ENCODE measurements at places on chromosomes 1 and 21.

- no peak for DNase-seq
Observed at GRCh38 chr1:247337961-247338360, 6.3 kb upstream of the ZNF496 start.

GRCh38 chr1:207750631-207751305, 1.1 kb upstream of the CD46 start:
- DNase-seq: no peak

GRCh38 chr1:25486602-25487001, 55.9 kb downstream of the MACO1 start:
- DNase-seq: no peak

GRCh38 chr1:157487096-157487495, 65.2 kb downstream of the FCRL5 start:
- DNase-seq: no peak

DNA sequence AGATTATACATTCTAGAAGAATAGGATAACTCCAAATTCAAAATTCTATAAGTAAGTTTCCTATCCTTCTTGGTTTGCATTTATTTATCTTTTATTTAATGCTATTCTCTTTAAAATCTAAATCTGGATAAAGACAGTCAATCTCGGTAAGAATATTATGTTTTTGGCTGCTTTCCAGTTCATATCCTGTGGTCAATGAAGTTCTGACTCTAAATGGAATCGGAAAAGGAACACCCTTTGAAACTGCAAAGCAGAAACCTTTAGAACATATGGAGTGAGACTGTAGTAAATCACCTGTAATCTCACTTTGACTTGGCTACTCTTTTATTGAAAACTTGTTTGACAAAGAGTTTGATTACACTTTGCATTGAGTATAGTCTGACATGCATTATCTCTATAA, 85.2 kb downstream of the KIFAP3 start:
- DNase-seq: no peak

DNA sequence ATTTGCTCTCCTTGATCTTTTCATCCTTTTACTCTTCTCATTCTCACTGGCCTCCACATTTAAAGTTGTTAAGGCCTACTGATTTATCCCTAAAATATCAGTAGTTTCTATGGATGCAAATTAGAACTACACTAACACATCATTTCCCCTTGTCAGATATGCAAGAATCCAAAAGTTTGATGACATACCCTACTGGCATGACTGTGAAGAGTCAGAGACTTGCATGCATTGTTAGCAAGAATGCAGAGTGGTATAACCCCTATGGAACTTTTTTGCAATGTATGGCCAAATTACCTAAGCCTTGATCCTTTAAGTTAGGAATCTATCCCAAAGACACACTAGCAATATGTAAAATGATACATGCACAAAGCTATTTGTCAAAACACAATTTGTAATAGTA, 23.6 kb upstream of the HIVEP3 start:
- no peak for DNase-seq

GRCh38 chr1:67791261-67791660, 42.0 kb downstream of the GNG12 start:
- DNase-seq: no peak

GRCh38 chr1:229024528-229025130, 246.3 kb upstream of the RAB4A start:
- DNase-seq: peak; percentile 11

GRCh38 chr1:93616996-93617669, 64.5 kb downstream of the BCAR3 start:
- DNase-seq: peak; percentile 57

GRCh38 chr1:157240495-157241184, 102.4 kb upstream of the ETV3 start:
- DNase-seq: no peak

- DNase-seq: no peak
Observed at GRCh38 chr1:114521396-114522263, 10.6 kb upstream of the TRIM33 start.

DNA sequence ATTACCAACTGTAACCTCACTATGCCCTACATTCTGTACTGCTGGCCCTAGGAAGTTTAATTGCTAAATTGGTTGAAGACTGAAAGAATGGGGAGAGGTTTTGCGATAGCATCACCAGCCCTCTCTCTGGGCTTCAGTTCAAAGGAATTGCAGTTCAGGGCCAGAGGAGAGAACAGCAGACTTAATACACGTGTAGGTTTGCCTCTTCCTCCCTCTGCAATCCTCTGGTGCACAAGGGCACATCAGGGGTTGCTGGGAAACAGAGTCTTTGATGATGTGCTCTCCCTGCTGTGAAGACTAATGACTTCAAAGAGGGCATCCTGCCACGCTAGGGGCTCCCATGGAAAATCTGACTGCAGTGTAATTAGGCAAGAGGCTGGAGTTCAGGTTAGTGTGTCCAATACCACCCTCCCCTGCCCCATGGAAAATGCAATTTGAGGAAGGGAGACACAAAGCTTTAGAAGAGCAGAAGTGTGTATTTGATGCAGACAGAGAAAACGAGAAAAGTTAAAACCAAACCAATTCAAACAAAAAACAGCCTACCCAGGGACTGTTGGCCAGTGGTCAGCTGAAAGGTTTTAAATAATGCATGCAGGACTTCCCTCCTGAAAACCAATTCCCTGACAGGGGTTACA, 167.9 kb downstream of the ASTN1 start:
- DNase-seq: no peak

DNA sequence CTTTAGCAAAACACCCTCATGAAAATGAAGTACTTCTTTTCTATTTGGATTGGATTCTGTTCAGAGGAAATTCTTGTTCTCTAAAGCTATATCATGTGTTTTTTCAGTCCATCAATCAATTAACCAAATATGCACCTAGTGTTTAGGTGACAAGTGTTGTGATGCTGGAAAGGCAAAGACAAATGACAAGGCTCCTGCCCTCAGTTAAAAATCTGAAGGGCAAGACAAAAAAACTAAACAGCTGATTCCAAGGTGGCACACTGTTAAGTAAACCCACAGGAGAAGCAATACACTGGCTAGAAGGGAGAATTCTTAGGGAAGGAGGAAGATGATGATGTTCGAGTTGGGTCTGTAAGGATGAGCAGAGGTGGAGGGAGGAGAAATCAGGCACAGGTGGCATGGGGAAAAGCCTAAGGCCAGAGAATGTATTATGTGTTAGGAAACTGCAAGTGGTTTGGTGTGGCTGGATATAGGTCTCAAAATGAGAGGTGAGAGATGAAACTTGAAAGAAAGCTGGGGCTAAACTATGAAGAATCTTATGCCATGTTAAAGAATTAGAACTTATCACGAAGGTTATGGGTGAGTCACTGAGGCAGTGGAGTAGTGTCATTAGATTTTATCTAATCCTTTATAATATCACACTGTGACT, 51.8 kb upstream of the GFI1 start:
- no peak for DNase-seq

DNA sequence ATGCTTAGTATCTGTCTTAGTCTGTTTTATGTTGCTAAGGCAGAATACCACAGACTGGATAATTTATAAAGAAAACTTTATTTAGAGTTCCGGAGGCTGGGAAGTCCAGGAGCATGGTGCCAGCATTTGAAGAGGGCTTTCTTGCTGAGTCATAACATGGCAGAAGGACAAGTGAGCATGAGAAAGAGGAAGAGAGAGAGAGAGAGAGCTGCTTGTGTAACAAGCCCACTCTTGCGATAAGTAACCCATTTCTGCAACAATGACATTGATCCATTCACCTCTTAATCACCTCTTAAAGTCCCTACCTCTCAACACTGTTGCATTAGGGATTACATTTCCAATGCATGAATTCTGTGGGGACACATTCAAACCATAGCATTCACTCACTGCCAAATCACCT, 11.7 kb upstream of the MYOCOS start:
- DNase-seq: no peak

- DNase-seq: no peak
Observed at GRCh38 chr1:201660931-201661822, 122.2 kb downstream of the NAV1 start.

GRCh38 chr1:52767596-52768280, 41.5 kb downstream of the ZYG11B start:
- DNase-seq: no peak

DNA sequence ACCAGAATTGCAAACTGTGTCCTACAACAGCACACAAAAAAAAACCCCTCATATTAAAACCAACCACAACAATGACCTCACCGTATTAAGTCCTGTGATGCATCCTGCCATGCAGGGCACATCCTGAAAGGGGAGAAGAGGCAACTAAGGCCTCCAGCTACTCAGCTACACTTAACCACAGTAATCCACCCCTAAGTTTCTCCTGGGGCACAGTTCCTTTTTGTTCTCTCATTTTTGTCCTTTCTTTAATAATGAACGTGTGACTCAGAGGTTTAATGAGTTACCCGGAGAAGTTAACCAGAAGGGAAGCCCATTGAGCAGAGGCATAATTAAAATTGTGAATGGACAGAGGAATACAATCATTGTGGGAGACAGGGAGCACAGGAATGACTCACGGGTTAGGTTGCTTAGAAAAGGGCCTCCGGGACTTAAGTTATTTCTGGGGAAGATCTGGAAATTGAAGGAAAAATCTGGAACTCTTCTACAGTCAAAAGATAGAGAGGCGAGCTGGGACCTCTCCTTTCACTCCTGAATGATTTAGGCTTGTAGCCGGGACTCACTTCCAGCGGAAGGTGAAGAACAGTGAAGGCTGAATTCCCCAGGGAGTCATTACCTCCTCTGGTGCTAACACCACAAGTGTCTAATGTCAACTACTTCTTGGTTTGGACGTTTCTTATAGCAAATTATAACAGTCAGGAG, 36.9 kb upstream of the HIVEP3 start:
- DNase-seq: no peak

- no peak for DNase-seq
Observed at GRCh38 chr1:10867138-10867721, 70.8 kb upstream of the CASZ1 start.

DNA sequence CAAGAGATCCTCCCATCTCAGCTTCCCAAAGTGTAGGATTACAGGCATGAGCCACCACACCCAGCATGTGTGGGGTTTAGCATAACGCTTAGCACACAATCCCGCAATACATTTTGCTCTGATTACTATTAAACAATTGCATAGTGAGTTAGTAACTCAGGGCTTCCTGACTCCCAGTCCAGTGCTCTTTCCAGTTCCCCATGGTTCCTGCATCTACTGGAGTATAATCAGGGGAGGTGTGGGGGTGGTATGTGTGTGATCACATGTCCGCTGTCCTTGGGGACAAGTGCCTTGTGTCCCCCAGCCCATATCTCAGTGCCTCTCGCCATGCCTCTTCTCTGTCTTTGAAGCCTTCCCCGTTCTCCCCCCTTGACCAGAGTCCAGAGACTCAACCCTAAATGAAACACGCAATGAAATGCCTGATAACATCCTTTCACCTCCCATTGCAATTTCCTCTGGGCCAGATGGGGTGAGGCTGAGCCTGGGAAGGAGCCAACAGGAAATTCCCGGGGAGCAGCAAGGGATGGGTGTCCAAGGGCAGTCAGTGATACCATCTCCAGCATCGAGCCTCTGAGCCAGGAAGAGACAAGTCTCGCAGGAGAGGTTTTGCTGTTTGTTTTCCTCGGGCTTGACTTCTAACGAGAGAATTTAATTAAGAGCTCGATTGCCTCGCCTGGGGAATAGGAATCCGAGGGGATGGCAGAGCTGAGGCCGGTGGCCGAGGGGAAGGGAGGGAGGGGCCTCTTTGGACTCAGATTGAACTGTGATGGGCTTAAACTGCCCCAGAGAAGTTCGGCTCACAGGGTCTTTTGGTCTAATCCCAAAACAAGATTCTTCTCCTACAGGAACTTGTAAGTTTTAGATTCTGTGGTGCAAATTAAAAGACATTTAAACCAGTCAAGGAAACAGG, 7.7 kb upstream of the HTR1D start:
- DNase-seq: no peak

- peak; percentile 70 for DNase-seq
Observed at GRCh38 chr1:217090060-217090911, 367.1 kb upstream of the ESRRG start.

DNA sequence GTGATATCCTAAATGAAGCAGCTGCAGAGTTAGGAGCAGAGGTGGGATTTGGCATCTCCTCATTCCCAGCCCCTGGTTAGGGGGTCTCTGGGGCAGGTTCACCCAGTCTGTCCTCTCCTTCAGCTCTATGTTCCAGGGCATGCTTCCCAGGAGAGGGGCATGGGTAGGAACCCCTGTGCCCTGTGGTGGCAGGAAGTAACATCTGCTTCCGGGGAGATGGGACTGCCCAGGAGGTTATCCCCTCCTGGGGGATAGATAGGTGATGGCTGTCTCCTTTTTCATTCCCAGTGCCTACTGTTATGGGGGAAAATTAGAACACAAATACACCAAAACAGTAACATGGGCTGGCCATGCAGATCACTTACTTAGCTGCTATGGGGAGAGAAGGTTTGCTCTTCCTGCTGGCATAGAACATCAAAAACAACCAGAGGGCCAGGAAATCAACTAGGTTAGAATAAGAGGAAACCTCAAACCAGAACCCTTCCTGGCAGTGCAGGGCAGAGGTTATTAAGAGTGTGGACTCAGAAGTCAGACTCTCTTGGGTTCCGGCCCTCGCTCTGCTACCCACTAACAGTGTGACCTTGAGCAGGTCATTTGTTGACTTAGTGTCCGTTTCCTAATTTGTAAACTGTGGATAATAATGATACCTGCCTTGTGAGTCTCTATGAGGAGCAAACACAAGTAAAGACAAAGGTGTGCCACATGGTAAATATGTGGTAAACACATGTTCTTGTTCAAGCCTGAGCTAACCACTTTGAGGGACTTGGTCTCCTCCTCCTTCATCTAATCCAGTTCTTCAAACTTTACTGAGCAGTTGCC, 157.8 kb upstream of the JUN start:
- DNase-seq: no peak

DNA sequence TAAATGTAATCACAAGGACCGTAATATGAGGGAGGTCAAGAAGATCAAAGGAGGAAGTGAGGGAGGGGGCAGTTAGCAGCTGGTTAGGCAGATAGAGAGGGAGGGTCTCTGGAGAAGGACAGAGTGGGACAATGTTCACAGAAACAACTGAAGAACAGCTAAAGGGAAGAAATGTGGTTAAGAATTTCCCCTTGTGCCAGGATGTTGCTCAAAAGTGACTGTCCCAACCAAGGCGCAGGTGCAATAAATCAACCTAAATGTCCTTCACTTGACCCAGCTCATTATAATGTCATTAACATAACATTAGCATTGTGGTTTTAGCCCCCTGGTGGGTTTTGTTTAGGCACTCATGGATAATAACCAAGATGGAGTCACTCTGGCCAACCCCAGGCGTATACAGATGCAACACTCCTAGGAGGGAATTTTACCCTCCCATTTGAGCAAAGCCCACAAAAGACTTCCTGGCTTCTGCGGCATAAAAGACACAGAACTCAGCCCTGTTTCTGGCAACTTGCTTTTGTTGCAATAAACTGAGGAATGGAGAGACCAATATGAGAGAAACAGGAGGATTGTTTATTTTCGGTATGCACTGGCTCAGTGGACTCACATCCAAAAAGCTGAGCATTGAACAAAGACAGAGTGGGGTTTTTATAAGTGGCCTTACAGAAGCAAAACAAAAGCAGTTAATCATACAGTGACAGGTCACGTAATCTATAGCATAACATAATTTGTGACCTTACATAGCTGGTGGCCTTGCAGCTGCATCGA, 7.3 kb upstream of the CA6 start:
- no peak for DNase-seq

- no peak for DNase-seq
Observed at GRCh38 chr1:194629011-194629410, 1442.6 kb upstream of the B3GALT2 start.
